ENCODE measurements at places on chromosomes 16 and 17.
A peak's percentile ranks its signal among the peaks of the same experiment; 100 is the strongest.

- peak; percentile 38 for DNase-seq
These were observed 405 bp upstream of the CBLN1 start for GRCh38 chr16:49281843-49282642.

GRCh38 chr17:28065706-28066105, 23.2 kb downstream of the NLK start:
- DNase-seq = no peak

DNA sequence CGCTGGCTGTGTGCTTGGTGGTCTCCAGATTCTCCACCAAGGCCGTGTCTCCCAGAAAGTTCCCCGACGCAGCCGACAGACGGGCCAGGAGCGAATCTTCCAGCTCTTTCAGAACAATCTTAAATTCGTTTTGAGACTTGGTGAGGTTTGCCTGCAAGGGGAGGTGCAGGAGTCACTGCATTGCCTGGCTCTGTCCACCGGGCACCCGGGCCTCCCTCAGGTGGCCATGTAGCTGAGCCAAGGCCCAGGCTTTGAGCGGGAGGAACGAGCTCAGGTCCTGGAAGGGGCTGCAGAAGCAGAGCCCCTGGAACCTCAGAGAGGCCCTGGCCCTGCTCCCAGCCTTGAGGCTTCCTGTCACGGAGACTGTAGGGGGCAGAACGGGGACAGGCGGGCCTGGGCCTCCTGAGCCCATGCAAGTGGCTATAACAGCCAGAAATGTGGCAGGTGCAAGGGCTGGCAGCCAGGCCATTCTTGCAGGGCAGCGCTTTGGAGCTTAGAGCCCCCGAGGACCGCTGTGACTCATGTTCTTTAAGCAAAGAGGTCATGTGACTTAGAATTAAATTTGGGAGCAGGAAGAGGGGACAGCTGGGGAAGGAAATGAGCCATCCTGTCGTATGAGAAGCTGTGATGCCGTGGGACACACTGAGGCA, 72.4 kb downstream of the PGS1 start:
- no peak for DNase-seq

- no peak for DNase-seq
These were observed 12.3 kb downstream of the RFFL start for GRCh38 chr17:35051183-35051578.

GRCh38 chr17:50800196-50800700, 32.9 kb upstream of the ANKRD40CL start:
- DNase-seq = no peak

DNA sequence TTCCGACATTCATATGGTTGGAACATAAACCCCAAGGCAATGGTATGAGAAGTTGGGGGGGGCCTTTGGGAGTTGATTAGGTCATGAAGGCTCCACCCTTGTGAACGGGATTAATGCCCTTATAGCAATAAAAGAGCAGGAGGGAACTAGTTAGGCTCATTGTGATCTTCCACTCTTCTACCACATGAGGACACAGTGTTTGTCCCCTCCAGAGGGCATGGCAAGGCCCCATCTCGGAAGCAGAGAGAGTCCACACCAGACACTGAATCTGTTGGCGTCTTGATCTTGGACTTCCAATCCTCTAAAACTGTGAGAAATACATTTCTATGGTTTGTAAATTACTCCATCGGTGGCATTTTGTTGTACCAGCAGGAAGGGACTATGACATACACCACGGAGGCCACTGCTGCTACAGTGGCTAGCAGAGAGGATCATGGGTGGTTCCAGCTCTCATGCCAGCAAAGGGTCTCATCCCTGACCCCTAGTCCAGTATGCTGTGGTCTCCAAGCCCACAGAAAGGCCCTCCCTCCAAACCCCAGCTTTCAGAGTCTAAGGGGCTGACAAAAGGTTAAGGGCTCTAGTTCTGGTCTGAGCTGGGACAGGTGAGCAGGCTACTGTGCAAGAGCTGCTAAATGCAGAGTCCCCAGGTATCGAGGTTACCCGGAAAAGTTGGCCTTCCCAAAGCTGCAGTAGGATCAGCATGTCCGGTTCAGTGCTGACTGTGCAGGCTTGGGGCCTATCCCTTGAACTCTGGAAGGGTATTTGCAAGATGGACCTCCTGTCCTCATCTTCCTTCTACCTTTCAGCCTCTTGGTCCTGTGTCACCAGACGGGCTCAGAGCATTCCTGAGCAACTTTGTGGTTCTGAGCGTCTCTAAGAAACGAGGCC, 12.2 kb downstream of the CCR7 start:
- DNase-seq = no peak

DNA sequence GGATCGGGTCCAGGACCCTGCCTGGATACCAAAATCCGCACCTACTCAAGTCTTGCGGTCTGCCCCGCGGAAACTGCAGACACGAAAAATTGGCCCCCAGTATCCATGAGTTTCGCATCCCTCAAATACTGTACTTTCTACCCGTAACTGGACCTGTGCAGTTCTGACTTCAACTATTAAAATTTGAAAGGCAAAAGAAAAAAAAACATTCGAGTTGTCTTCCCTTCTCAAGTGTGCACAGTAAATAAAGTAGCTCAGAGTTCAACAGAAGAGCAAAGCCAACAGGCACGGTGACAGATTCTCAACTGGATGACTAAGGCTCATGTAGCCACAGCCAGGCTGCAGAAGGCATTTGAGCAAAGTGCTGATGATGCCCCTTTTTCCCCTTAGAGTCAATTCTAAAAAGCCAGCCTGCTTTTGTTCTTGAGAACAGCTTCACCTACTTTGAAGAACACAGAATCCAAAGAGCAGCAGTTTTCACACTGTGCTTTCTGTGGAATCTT, 32.5 kb downstream of the MARF1 start:
- no peak for DNase-seq

DNA sequence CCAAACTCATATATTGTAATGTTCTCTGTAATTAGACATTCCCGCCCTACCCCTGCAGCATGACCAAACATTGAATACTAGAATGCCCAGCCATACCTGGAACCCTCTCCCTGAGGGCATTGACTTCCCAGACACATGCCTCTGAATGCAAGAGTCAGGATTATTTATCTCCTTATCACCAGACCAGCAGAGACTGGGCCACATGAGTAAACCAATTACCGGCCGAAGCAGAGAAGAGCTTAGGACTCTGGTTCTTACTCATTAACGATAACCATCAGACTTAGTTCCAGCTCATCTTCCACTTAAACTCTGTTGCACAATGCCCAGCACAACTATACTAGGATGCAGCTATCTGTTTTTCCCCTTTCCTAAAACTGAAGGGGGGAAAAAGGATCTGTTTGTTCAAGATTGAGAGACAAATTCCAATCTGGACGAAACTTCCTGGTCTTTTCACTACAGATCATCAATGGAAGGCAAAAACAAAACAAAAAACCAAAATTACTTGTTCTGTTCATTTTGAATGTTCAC, 88.2 kb upstream of the CORO6 start:
- peak; percentile 100 for DNase-seq

DNA sequence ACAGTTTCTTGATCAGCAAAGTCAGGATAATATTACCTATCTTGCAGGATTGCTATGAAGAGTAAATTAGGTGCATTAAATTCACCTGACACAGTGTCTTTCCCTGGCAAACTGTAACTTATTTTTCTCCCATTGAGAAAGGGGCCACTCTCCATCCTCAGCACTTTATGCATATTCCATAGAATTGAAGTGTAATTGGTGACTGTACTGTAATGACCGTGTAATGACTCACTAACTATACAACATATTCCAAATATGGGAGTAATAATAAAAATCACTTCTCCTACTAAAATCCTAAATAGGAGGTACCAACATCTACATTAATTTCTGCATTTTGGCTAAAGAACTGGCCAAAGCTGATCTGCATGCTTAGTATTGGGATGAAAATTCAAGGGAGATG, 141.9 kb upstream of the NOG start:
- DNase-seq = no peak
